ENCODE measurements at places on chromosomes 11 and 22. TPM values are rescaled to one million over a fixed set of nuclear protein-coding genes. Genes with fewer than 3 reads are reported as not detected.

MAJIN gene
- total RNA-seq = not detected

MMP27 gene
- total RNA-seq = not detected

POLR3H gene
- 43.9 TPM for total RNA-seq

ARHGAP8 gene
- 1.3 TPM for total RNA-seq

CHRNA10 gene
- 0.78 TPM for total RNA-seq

DUSP8 gene
- total RNA-seq = 2.5 TPM

TSPAN32 gene
- total RNA-seq = not detected

SDF2L1 gene
- 58.1 TPM for total RNA-seq

ZW10 gene
- total RNA-seq = 12.0 TPM

GGT5 gene
- total RNA-seq = 1.8 TPM

MRGPRE gene
- not detected for total RNA-seq

TSSC4 gene
- 65.2 TPM for total RNA-seq

OR52A1 gene
- not detected for total RNA-seq

MISFA gene
- 2.2 TPM for total RNA-seq

OR10G4 gene
- total RNA-seq = not detected

RTN4RL2 gene
- 127 TPM for total RNA-seq

KRTAP5-7 gene
- not detected for total RNA-seq

CHEK1 gene
- total RNA-seq = 31.4 TPM

OVCH2 gene
- not detected for total RNA-seq

BBOX1 gene
- total RNA-seq = 0.39 TPM

TCN1 gene
- 0.21 TPM for total RNA-seq

AIFM3 gene
- 4.6 TPM for total RNA-seq

CBX6 gene
- total RNA-seq = 30.6 TPM

CCDC88B gene
- 14.3 TPM for total RNA-seq

DDX17 gene
- 88.3 TPM for total RNA-seq

ZFP91 gene
- 40.3 TPM for total RNA-seq

POU2F3 gene
- total RNA-seq = not detected

EHF gene
- total RNA-seq = 0.69 TPM

CARNS1 gene
- total RNA-seq = 0.29 TPM

Data from A549 treated with CORT108297 at 1 μM for 4 hours (cell line).